ENCODE measurements at places on chromosomes 1 and 21.

GRCh38 chr1:65762081-65762862, 30.4 kb upstream of the PDE4B start:
- DNase-seq, result no peak

DNA sequence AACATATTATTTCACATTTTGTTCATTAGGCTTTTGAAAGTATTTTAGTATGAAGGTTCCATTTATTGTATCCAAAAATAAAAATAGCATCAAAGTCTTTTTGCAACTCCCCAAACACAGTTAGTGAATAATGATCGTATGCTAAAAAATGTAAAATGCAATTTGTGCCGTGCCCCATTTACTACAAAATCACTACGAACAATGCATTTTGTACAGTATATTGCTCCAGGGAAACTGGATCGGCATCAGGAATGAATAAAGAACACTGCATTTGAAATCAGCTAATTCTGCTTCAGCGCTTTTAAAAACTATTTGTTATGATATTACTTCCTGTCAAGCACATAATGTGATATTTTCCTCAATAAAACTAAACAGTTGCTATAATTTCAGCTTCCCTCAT, 547.8 kb downstream of the DPYD start:
- no peak for DNase-seq

DNA sequence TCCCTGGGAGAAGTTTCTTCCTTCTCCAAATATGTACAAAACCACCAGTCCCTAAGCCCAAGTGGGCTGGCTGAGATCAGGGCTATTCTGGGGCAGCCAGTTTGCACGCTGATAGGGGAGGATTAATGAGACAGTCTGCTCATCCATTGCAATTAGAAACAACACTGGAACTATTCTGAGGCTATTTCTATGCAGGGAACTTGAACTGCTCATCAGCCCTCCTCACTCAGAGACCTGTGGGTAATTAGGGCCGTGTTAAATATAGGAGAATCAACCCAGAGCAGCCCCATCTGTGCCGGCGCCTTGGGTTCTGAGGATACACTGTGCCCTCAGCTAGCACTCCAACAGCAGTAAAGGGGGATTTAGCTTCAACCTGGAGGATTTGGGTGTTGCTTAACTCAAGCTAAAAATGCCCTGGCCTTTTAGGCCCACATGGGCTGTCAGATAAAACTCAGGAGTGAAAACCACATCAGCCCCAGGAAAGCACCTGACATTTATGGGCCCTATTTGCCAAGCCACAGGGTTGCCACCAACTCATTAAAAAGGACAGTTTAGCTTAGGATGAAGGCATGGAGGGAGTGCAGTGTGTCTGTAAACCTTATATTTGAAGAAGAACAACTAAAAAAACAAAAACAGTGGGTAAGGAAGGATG, 53.9 kb downstream of the DUSP10 start:
- DNase-seq, result no peak

- no peak for DNase-seq
These were observed 127.4 kb upstream of the NRIP1 start for GRCh38 chr21:15192243-15192642.

DNA sequence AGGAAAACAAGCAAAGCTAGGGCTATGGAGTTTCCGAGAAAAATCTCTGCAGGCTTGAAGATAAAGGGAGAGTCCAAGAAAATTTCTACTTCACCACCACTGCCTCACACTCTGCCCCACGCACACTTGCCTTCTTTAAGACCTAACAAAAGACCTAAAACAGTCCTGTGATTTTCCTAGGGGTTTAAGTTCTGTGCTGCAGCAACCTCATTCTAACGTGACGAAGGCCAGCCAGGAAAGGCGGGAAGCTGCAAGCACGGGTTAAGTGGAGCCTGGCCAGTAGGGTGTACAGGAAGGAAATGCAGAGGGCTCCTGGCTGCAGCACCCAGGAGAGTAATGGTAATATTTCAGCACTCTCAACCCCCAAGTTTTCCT, 1.5 kb downstream of the SPATA6 start:
- DNase-seq, result no peak
